CD4-positive, alpha-beta T cell treated with Interferon gamma for 1 hour (primary cell): ENCODE measurements at places on chromosomes 2 and 18.

DNA sequence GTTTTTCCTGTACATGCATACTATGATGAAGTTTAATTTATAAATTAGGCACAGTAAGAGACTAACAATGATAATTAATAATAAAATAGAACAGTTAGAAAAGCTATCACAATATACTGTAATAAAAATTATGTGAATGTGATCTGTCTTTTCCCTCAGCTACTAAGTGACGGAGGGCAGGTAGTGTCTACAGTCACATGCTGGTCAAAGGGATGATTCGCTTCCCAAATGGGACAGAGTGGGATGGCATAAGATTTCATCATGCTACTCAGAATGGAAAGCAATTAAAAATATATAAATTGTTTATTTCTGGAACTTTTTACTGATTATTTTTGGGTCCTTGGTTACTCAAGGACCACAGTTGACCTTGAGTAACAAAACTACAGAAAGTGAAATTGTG is 71.5 kb downstream of the DAW1 start:
- no peak for DNase-seq

DNA sequence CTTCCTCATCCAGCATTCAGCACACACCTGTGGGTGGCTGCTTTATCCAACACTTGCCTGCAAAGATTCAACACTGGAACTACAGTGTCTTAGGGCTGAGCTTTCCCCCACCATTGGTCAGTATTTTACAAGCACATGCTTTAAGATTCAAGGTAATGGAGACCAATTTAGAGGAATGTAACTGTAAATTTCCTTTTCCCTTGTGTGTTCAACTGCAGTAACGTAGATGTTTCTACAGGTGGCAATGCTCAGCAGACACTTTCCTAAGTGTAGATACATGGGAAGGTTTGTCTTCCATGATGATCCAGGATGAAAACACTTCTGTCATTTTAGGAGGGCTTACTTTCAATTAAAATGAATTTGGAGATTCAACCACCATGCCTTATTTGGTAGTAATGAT is 143.6 kb upstream of the PXDN start:
- DNase-seq: no peak

GRCh38 chr2:158179660-158180059 is 78.0 kb downstream of the UPP2 start:
- DNase-seq: no peak

GRCh38 chr2:67694445-67694844 is 297.3 kb downstream of the ETAA1 start:
- no peak for DNase-seq

- DNase-seq: no peak
Observed at GRCh38 chr18:51194604-51195003, 2.9 kb downstream of the MEX3C start.

DNA sequence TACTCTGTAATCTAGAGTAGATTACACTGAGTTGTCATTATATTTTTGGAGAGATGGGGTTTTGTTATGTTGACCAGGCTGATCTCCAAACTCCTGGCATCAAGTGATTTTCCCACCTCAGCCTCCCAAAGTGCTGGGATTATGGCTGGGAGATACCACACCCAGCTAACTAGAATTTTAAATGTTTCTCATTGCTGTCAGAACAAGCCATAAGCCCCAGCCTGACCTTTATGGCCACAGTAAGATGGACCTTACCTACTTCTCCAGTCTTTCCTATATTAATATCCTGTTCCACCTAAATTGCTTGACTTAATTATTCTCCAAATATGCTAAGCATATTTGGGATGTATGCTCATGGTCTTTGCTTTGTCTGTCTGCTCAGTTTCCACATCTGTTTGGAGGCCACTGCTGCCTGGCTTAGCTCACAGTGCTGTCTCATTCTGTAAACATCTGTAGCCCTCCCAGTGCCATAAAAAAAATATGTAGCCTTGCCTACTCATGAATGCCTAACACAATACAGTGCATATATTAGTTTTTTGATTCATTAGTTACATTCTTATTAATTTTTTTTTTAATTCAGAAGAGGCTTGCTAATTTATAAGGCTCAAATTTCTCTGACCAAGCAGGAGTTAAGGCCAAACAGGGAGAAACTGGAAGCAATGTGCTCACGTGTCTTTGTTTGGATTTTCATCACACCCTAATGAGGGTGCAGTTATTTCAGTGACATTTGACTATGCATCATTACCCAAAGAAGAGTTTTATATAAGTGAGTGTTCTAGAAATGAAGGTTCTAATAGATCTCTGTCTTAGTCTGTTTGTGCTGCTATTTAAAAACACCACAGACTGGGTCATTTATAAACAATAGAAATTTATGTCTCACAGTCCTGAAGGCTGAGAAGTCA is 45.3 kb upstream of the PSME4 start:
- DNase-seq: no peak

- no peak for DNase-seq
Observed at GRCh38 chr2:164739966-164740365, 101.7 kb downstream of the COBLL1 start.

DNA sequence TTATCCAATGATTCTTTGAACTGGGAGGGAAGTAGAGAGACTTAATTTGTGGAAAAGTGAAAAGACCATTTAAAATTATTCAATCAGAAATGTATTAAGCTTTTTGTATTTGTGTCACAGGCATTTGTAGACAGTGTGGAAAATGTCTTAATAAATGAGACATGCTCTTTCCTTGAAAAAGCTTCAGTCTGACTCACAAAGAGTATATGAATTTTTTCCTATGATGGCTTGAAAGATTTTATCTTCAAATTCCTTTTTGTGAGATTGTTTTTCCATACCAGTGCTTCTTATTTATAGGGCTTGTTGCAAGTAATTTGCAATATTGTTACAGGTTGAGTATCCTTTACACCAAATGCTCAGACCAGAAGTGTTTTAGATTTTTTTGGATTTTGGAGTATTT is 39.5 kb downstream of the STON1 start:
- no peak for DNase-seq

- no peak for DNase-seq
Observed at GRCh38 chr18:63046375-63046774, 273.2 kb downstream of the BCL2 start.

GRCh38 chr2:38301969-38302702 is 74.9 kb downstream of the ATL2 start:
- no peak for DNase-seq

DNA sequence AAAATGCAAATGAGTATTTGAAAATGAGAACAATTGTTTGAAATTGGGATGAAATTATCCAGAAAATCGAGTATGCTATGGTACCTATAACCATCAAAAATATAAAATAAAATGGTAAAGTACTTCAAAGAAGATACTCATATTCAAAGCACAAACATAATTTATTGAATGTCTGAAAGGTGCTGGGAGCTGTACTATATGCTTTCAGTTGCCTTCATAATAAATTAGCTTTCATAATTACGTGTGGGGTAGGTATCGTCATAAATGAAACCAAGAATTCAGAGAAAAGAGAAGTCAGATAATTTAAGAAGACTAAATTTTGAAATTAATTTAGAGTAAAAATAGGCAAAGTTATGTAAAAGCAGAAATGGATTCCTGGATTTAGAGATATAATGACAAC is 721.9 kb upstream of the ACVR2A start:
- DNase-seq: no peak

GRCh38 chr2:2827761-2828221 is 496.7 kb upstream of the MYT1L start:
- no peak for DNase-seq

DNA sequence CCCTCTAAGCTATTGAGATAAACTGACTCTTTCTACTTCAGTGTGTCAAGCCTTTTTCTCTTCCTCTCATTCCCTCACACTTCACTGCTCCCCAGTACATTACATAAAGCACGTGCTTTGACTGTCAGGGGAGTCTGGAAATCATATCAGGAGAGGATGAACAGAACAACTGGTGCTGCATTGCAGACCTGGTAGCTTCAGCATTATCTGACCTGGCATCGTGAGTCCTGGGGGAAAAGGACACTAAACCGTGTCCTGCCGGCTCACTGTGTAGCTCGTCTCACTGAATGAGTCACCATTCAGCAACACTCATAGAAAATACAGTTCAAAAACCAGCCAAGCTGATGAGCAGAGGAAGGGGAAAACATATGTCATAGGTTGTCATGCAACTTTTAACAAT is 108.5 kb upstream of the UNC80 start:
- no peak for DNase-seq

GRCh38 chr2:77488141-77488540 is 34.0 kb downstream of the LRRTM4 start:
- DNase-seq: no peak

DNA sequence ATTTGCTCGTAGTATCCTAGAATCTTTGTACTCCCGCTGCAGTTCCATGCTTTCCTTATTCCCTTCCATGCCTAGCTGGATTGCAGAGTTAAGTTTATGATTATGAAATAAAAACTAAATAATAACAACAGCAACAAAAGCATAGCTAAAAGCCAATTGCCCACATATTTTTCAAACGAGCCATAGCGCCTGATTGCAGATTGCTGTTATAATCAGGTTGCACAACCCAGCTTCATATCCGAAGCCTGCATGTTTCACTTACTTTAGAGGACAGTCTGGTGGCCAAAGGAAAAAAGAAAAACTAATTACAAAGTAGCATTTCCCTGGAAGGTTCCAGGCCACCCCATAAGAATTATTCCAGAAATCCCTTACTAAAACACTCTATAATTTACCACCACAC is 31.9 kb upstream of the PNO1 start:
- no peak for DNase-seq

- no peak for DNase-seq
Observed at GRCh38 chr2:193891023-193891422, 1696.3 kb upstream of the TMEFF2 start.

DNA sequence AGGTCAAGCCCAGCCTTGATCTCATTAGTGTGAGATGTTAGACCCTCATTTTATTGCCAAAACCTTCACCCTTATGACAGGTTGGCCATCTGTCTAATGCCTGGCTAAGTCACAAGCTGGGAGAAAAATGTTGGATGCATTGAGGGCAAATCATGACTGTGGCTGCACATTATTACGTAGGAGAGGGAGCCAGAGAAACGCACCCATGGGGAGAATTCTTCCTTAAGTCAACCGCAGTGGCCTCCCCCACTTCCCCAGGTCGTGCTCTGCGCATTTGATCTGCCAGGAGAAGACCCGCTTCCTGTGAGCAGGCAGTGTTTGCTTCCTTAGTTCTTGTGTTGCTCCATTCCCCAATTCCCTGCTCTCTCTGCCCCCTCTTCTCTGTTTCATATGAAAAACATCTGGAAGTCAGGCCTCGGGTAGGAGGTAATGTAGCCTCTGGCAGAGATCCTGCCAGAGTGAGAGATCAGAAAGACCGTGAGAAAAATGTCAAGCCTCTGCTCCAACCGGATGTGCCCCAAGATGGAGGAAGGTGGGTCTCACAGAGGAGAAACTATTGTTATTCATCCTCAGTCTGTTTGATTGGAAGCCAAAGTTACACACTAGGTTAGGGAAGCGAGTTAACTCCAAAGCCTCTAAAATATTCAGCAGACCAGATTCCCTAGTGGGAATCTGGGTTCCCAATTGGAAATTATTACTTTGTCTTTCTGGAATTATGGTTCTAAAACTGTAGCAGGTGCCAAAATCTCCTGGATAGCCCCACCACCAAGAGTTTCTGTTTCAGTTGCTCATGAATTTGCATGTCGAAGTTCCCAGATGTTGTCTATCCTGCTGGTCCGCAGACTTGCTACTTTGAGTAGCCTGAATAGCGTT is 144.3 kb upstream of the PELI1 start:
- no peak for DNase-seq

- no peak for DNase-seq
Observed at GRCh38 chr2:143255899-143256298, 126.7 kb downstream of the ARHGAP15 start.

DNA sequence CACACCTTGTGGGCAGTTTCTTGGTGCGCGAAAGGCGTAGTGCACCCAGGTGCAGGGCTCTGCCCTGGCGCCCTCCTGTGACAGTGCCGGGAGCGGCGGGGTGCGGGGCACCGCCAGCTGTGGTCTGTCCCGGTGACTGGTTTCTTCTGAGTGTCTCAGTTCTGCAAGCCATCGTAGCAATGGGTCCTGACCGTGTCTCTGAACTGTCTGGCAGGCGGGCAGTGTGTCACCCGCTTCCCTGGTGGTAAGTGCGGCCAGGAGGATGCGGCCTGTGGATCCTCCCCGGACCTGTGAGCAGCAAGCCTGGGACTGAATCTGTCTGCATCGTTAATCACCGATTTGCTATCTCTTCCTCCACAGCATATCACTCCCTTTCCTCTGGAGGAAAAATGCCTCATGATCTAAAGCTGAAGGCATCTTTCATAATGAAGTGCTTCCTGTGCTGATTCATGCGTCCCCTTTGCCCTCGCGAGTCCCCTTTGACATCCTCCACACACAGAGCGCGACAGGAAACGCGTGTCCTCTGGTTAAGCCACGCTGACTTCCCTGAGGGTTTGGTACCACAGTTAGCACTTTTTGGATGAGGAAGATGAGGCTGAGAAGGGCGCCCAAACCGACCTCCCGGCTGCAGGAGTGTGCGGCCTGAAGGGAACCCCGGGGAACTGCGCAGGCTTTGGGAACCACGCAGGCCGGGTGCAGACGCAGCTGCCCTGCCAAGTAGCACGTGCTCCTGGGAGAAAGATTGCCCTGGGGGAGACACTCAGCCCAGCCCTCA is 416.0 kb upstream of the HS6ST1 start:
- peak; percentile 45 for DNase-seq

- no peak for DNase-seq
Observed at GRCh38 chr2:188524519-188525113, 232.9 kb downstream of the GULP1 start.

DNA sequence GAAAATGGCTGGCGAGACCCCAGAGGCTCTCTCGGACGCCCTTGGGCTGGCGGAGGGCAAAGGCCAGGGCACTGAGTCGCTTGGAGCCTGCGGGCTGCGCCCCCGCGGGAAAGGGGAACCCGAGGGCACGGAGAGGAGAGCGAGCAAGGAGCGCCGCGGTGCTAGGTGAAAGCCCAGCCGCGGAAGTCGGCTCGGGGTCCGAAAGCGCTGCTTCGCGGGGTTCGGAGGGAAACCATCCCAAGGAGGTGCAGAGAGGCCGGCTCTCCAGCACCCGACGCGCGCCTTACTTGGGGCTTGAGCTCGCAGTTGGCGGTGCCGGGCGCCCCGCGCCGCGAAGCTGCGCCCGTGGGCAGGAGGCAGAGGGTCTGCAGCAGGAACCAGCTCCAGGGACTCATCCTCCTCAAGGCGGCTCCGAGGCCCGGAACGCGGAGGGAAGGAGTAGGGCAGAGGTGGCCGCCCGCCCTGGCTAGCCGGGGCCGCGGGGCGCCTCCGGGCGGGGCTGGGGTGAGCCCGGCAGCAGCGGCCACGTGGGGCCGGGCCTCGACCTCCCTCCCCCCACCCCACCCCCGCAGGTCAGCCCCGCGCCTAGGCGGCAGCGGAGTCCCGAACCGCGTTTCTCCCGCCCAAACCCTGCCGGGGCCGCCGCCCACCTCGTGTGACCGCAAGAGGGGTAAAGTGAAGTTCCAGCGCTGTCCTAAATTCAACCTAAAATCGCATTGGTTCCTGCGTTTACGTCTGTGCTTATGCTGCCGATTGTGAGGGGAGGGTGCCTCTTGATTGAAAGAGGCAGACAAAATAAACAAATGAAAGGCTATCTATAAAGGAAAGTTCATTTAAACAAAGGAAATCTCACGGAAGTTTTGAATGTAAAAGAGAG is at the start of gene TRABD2A:
Gene TRABD2A (minus strand): TSS at position 440 of the 877 bp plus-strand sequence. CDS start 45 bp downstream, at position 395.
- DNase-seq: peak; percentile 56

DNA sequence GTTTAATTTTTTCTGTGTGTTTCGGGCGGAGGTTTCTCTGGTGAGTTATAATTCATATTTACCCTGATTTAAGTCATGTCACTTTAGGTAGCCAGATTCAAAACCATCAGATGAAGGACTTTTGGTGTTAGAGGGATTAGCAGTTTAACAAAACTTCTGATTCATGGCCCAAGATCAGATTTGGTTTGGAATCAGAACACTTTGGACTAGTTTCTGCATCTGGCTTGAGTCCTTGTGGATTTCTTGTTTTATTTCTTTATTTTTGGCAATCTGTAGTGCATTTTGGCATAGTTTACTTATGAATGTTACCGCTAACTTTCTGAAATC is 3.5 kb downstream of the NEDD4L start:
- no peak for DNase-seq
